GM03348 (cell line): ENCODE measurements at places on chromosomes 16 and 17.

DNA sequence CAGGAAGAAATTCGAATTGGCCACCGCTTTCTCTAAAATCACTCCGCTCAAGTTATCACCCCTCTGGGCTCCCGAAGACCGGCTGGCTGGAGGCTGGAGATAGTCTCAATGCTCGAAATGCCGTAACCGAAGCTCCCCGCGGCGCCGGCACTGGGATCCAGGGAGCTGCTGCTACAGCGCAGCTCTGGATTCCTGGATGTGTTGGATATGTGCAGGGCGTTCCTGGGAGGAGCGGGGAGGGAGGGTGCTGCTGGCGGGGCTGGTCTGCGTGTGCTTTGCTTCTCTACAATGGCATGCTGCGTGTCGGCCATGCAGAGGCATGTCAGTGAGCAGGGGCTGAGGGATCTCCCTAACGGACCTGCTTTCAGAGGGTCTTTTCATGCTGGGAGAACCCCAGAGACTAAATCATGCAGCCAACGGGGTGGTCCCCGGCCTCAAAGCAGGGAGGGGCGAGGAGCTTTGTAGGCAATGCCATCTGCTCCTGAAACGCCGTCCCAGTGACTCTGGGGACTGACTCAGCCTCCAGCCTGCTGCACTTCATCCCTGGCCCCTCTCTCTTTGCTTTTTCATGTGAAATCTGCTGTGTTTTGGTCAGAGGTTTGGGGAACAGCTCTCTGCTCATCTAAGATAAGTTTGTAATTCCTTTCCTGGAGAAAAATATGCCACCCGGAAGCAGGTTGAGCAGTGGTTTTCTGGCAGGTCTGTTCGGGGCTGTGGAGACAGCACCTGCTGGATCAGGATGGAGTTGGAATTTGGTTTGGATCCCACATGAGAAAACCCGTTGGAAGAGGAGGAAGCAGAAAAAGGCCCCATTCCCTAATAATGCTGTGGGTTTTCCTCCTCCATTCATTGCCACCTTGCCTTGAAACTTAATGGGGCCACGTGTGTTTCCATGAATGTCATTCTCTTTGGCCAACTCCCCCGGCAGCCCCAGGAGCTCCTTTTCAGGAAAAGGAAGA, 311.4 kb downstream of the SEC14L1 start:
- peak; percentile 89 for DNase-seq

DNA sequence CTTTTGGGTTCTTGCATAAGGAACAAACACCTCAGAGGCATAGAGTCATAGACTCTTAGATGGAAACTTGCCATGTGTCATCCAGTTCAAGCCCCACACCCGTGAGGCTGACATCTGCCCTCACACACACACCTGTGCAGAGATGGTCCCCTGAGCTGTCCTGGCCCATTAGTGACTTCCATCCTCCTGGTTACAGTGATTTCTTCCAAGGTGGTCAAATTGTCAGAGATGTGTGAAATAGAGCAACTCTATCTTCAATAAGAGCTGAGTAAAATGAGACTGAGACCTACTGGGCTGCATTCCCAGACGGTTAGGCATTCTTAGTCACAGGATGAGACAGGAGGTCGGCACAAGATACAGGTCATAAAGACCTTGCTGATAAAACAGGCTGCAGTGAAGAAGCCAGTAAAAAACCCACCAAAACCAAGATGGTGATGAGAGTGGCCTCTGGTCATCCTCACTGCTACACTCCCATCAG, 342.2 kb upstream of the TNRC6C start:
- no peak for DNase-seq

DNA sequence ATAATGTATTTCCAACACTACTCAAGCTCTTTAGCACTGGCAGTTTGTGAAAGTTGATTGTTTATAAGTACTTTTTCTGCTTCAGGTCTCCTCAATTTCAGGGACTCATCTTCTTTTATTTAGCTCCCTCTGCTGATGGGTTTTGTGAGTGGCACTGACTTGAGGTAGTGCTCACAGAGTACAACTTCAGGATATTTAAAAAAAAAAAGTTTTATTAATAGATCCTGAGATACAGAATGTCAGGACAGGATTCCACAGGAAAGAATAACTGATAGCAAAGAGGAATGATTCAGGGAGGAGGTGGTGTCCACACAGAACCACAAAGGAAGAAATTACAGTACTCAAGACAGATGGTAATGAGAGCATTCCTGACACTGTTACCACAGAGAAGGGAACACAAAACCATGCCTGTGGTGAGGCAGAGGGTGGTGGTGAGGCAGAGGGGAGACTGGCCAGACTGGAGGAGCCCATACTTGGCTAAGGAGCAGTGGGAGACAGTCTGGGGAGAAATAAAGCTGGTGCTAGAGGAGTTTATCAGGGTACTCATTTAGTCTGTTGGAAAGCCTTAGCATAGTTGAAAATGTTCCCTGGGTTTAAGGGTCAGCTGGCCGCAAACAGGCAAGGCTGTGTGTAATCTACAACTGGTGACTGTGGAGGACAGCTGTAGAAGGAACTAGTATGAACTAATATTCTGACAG, 63.7 kb downstream of the SPAG9 start:
- peak; percentile 83 for DNase-seq

GRCh38 chr17:8658810-8659209, 28.3 kb upstream of the MYH10 start:
- DNase-seq, result no peak

DNA sequence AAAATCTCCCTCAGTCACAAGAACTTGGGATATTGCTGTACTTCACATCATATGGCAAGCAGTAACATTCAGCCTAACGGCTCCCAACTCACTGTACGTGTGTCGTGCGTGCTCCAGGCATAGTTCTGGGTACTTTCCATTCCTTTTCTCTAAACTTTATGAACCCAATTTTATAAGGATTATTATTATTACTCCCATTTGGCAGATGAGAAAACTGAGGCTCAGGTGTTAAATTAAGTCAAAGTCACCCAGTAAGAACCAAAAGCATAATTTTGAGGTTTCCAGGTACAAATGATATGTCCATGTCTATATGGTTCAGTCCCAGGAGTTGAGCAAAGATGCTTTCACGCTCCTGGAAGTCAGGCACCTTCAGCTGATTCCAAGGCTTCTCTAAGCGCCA, 4.8 kb upstream of the C1QBP start:
- DNase-seq, result no peak

DNA sequence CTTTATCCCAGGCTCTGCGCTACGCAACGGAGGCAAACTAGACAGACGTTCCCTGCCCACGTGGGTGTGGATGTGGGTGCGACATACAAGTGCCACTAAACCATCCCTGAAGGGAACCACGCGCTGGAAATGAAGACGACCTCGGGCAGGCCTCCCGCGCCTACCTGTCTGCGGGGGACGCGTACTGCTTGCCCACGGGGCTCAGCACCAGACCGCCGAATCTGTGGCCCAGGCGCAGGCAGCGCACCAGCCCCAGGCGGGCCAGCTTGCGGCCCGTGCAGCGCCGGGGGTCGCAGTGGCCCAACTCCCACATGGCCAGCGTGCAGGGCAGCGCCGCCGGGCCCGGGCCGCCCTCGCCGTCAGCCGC, 480 bp downstream of the TSR3 start:
- DNase-seq, result no peak

GRCh38 chr17:72390675-72391508, 270.1 kb downstream of the SOX9 start:
- DNase-seq, result no peak

DNA sequence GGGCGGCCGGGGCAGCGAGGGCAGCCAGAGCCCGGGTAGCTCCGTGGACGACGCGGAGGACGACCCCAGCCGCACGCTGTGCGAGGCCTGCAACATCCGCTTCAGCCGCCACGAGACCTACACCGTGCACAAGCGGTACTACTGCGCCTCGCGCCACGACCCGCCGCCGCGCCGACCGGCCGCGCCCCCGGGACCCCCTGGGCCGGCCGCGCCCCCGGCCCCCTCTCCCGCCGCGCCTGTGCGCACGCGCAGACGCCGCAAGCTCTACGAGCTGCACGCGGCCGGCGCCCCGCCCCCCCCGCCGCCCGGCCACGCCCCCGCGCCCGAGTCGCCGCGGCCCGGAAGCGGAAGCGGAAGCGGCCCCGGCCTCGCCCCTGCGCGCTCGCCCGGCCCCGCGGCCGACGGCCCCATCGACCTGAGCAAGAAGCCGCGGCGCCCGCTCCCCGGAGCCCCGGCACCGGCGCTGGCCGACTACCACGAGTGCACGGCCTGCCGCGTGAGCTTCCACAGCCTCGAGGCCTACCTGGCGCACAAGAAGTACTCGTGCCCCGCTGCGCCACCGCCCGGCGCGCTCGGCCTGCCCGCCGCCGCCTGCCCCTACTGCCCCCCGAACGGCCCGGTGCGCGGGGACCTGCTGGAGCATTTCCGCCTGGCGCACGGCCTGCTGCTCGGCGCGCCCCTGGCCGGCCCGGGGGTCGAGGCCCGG, 36.1 kb upstream of the ZC3H18 start:
- DNase-seq, result peak; percentile 99
